ENCODE measurements at places on chromosomes 5 and 9.

DNA sequence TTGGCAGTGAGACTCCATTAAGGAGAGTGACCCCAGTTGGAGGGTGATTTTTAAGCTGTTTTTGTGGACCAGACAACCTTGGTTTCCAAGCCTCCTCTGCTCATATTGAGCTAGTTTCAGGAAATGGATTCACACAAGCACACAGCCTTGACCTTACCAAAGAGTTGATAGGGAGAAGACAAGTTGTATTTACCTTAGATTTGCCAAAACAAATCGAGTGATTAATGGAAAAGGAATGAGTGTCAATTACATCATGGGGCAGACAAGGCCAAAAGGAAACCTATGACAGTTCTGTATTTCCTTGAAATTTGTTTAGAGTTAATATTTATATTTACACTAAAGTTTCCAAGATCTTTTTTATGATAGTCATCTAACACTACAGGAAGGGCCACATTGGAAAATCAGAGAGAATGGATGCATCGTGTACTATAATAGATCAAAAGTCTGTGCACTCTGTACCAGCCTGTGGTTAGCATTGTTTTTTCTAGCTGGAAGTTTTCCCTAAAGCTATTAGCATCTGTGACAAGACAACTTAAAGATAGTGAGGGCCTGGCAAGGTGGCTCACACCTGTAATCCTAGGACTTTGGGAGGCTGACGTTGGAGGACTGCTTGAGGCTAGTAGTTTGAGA, 86.0 kb upstream of the FER start:
- no peak for DNase-seq

GRCh38 chr5:58040846-58041245, 419.0 kb downstream of the PLK2 start:
- no peak for DNase-seq

DNA sequence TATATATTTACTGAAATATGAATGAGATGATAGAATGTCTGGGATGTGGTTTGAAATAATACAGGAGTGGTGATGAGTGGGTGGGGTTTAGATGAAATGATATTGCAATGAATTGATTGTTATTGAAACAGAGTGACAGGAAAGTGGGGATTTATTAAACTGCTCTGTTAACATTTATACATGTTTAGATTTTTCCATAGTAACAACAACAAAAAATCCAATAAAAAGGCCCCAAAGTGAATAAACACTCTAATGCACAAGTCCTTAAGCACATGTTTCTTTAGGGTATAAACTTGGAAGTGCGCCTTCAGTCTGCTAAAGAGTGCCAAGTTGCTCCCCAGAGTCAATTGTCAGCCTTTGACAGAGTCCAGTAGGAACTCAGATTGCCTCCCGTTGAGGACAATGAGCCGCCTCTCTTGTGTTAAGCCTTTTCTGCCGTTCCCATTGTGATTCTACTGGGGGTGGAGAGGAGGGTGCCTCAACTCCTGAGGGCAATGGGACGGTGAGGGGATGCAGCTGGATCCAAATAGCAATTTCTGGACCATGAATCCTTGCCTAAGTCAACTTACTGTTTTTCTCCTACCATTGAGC, 112.3 kb downstream of the SLC28A3 start:
- DNase-seq = no peak

DNA sequence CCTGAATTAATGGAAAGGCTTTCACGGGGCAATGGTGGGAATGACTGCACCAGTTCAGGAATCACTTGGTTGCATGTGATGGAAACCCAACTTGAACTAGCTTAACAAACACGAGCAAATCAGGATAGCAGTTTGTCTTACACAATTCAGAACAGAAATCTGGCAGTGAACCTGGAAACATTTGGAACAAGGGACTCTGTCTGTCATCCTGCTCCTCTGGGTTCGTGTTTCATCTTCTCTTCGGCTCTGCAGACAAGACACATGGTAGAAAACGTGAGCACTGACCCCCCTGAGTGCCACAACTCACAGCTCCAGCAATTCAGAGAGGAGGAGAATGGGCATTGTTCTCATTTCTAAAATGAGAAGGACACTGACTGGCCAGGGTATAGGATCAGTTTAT, 218.1 kb upstream of the NREP start:
- DNase-seq = no peak

GRCh38 chr5:76083555-76084495, 642 bp downstream of the SV2C start:
- DNase-seq = no peak

GRCh38 chr5:87327998-87328397, 60.3 kb downstream of the RASA1 start:
- no peak for DNase-seq

DNA sequence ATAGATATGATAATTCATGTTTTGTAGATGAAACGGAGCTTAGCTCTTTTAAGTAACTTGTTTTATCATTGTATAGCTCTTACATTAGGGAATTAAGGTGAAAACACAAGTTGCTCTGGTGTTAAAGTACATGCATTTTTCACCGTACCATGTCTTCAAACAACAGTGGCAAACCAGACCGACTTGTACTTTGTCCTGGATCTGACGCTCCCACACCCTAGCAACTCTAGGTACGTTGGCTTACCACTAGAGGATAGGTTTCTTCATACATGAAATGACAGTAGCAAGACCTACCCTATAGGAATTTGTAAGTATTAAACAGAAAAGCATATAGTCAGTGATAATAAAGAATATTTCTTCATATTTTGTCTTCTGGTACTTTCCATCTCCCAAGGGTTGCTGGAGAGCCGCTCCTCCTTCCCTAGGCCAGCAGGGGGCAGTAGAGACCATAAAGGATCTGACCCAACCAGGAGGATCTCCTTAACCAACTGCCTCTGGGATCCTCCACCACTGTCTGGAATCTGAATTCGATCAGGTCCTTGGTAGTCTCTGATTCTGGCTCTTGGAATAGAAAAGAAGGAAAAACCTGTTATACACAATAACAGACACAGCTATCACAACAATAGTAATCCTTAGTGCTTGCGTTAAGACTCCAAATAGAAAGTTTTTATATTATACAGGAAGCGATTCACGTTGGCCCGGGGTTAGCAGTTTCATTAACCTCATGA, 136.7 kb downstream of the CAVIN4 start:
- DNase-seq = no peak

All from T-helper 22 cell (primary cell).